ENCODE measurements at places on chromosomes 13 and 19.

DNA sequence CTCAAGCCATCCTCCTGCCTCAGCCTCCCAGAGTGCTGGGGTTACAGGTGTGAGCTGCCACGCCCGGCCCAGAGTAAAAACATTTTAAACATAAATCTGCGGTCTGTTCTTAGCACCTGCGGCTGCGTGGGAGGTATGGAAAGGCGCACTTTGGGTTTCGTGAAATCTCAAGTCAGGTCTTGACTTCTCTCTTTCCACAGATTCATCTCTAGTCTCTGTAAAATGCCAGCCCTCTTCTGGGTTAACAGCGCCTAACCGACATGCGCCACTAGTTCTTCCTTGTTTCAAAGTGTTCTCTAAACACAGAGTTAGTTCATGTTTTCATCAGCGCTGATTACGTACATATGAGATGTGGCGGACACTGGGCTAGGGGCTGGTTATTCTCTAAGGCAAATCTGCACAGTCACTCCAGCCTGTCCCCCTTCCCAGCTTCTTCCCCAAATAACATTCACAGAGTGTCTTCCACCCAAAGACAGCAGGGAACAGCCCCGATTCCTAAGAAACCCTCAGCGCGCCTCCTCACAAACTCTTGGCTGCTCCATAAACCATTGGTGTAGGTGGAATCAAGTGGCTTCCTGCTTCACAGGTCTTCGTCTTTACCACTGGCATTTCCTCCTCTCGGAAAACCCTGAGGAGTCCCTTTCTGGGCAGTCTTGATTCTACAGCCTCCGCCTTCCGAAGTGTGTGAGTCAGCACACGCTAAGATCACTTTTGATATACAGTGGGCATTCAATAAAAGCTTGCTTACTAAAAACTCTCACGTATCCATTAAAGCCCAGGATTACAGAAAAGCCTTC is 1.4 kb downstream of the PARP4 start:
- DNase-seq = no peak

DNA sequence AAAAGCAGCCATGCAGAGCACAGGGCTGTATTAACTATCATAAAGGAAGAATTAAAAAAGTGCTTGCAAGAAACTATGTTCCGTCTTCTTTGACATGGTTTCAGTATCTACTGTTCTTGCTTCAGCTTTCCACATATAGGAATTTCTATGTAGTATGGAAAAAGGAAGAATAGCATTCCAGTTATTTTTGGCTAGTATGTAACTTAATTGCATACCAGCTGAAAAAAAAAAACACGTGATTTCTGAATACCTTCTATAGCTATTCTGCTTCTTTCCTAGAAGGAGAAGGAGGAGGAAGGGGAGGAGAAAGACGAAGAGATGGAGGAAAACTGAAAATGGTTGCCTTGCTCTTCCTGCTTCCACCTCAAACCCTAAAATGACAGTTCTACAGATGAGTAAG is 619.0 kb downstream of the KCTD12 start:
- DNase-seq = no peak

GRCh38 chr19:5078182-5078581 is 109.3 kb downstream of the KDM4B start:
- DNase-seq = no peak

DNA sequence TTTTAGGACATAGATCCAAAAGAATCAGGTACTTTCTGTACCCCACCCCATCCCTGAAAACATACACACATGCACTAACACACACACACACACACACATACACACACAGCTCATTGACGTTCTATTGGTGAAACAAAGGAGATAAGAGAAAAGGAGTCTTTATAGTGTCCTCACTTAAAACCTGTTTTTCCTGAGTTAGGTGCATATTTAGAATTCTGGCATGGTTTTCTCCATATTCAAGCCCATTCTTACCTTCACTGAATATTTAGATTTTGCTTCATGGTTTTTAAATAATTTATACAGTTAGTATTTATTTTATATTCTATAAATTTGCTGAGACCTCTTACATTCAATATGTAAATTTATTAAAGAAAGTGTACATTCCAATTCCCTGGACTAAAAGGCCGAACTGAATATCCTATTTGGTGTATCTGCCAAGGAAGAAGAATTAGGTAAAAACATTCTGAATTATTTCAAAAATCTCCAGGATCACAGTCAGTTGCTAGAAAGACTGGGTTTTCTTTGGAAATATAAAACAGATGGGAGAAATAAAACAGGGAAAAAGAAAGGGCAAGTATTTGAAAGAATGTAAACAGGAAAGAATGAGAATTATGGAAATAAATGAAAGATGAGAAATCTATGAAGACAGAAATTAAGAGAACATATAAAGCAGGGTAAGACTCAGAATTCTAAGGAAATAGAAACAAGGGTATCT is 556.2 kb downstream of the KCTD12 start:
- DNase-seq = no peak

DNA sequence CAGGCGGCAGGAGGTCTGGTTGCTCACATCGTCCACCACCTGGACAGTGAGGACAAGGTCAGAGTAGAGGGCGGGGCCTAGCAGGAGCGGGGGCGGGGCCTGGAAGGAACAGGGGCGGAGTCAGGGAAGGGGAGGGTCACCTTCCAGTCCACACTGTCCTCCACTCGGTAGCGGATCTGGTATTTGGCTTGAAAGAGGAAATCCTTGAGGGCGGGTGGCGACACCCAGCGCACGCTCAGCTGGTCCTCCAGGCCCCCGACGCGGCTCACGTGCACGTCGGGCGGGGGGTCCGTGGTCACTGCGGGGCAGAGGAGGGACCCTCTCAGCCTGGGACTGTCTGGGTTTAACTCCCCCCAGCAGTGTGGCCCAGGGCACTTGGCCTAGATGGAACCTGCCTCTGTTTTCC is 8.2 kb downstream of the REX1BD start:
- no peak for DNase-seq

DNA sequence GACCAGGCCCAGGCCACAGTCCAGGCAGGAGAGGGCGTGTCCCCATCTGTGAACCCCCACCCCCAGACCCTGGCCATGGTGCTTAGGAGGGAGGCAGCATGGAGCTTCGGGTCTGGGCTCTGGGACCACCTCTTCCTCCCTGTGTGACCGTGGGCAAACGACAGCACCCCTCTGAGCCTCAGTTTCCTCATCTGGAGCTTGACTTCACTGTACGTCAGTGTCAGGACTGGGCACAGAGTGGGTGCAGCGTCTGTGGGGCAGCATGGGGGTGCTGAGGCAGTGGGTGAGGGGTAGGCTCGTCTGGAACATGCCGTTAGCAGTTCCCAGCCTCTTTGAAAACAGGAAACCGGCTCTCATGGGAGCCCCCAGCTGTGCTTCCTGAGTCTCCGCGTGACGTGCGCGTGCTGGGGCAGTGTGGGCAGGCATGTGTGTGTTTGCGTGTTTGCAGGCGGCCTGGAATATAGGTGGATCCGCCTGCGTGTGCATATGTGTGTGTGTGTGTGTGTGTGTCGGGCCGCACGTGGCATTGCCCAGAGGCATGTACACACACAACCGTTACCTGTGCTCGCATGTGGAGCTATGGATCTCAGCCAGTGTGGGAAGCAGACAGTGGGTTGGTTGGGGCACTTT is 15.8 kb downstream of the ARRDC2 start:
- DNase-seq = no peak

DNA sequence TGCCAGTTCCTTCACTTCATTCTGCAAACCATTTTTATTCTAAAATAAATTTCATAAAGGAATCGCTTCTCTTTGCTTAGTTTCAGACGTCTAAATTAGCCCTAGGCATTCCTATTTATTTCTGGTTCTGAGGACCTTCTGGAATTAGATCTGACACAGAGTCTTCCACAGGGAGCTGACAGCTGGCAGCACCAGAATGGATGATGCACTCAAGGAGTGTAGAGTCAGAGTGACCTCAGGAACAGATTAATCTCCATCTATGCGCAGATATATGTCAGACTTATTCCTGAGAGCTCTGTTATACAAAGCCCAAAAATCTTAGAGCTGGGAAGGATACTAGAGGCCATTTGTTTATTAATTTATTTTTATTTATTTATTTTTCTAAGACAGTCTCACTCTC is 450.8 kb downstream of the HS6ST3 start:
- no peak for DNase-seq

DNA sequence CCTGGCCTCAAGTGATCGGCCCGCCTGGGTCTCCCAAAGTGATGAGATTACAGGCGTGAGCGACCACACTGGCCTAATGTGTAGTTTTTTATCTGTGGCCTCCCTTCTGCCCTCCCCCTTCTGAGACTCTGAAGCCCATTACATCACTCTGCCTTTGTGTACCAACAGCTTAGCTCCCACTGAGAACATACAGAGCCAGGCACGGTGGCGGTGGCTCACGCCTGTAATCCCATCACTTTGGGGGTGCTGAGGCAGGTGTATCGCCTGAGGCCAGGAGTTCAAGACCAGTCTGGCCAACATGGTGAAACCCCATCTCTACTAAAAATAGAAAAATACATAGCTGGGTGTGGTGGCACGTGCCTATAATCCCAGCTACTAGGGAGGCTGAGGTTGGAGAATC is 12.6 kb downstream of the NCR1 start:
- no peak for DNase-seq

DNA sequence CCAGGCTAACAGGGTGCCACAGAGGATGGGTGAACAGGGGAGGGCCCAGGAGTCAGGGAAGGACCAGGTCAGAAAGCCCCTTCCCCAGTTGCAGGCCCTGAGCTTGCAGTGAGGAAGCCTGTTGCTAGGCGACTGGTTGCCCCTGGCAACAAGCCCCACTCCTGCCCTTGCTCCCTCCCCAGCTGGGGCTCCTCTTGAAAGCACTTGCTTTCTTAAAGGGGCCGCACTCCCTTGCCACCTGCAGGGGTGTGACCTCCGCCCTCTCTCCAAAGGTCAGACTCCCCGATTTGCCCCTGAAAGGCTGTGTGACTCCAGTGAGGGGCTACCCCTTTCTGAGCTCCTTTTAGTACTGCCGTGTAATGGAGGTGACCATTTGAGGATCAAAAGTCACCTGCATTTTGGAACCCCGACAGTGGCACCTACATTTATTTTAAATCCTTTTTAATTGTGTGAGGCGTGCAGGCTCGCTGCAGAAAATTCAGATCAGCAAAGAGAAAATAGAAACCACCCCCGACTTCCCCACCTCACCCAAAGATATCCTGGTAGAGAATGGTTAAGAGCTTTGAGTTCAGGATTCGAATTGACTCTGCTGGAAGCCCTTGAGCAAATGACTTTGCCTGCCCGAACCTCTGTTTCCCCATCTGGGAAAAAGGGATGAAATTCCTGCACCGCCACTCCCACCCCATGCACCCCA is 4.8 kb downstream of the FCHO1 start:
- peak; percentile 67 for DNase-seq

GRCh38 chr19:12867120-12868099 is 13.8 kb downstream of the DNASE2 start:
- no peak for DNase-seq

- no peak for DNase-seq
These were observed 22.9 kb downstream of the ZNF114 start for GRCh38 chr19:48292798-48293197.

DNA sequence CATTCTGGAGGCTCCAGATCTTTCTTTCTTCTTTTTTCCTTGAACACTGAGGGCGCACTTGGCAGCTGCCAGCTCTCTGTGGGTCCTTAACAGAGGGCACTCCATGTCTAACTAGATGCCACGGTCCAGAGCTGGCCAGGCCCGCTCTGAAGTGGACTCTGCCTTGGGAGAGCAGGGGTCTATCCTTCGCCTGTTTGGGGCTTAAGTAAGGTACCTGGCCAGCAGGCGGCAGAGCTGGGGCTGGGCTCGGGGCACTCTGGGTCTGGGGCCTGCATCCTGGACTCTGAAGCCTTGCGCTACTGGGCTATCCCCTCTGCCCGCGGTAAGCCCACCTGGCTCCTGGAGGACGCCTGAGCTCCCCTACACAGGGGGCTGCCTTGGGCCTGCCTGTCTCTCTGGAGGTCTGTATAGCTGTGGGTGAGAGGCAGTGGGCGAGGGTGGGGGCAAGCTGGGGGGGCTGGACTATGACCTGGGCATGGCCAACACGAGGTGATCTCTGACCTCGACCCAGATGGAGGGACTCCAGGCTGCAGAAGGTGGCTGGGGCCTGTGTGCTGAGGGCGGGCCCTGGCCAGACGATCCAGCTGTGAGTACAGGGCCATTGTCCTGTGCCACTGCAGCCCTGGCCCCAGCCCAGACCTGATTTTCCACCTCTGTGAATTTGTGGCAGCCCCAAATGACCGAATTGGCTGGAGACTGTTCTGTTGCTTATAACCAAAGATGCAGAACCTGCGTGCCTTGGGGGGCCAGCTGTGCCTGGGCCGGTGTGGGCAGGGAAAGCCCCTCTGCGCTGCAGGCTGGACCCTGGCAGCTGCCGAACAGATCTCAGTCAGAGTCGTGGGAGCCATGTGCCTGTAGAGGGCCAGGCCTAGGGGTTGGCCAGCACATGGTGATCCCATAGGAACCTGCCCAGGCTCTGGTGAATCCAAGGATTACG is 26.5 kb downstream of the CEBPG start:
- DNase-seq = no peak

DNA sequence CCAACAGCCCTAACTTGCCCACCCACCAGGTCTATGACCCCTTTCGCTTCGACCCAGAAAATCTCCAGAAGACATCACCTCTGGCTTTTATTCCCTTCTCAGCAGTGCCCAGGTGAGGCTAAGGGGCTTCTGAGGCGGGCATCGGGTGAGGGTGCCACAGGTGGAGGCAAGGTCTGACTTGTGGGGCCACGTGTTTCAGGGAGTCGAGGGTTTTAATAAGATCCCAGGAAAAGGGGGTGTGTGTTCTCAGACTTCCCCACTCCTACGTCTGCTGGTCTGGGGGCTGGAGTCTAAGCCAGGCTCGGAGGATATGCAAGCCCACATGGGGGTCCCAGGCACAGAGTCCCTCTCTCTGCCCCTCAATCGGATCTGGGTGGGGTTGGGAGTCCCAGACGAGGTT is 30.9 kb upstream of the CYP4F8 start:
- DNase-seq = no peak

GRCh38 chr19:28419312-28419711 is 793.6 kb downstream of the UQCRFS1 start:
- no peak for DNase-seq

DNA sequence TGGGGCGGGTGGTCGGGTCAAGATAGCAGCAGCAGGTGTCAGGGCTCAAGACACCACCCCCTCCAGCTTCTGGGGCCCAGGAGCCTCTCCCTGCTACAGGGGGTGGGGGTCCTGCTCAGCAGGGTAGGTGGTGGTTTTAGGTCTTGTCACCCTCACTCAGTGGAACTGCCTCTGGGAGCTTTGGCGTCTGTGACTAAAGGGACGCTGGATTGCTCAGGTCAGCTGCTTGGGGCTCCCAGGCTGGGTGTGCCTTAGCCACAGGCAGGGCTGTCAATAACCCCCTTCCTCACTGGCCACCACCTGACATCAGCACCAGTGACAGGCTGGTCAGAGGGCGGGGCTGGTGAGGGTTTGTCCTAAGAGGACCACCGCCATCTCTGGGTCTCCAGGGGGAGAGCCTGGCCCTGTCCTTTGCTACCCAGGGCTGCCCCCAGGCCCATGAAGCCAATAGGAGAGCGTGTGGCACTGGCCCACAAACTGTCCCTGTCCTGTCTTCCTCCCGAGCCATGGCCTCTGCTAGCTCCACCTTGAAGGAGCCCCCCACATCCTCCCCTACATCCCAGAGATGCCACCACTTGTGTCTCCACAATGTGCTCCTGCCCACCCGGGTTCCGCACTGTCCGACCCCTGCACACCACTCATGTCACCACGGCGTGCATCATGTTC is 36.4 kb downstream of the MAU2 start:
- DNase-seq = no peak

- DNase-seq = no peak
These were observed 7.0 kb upstream of the SEMA6B start for GRCh38 chr19:4566402-4567051.

GRCh38 chr19:18809149-18809868 is 18.2 kb upstream of the COMP start:
- DNase-seq = no peak
